ENCODE measurements at places on chromosomes 4 and X.

DNA sequence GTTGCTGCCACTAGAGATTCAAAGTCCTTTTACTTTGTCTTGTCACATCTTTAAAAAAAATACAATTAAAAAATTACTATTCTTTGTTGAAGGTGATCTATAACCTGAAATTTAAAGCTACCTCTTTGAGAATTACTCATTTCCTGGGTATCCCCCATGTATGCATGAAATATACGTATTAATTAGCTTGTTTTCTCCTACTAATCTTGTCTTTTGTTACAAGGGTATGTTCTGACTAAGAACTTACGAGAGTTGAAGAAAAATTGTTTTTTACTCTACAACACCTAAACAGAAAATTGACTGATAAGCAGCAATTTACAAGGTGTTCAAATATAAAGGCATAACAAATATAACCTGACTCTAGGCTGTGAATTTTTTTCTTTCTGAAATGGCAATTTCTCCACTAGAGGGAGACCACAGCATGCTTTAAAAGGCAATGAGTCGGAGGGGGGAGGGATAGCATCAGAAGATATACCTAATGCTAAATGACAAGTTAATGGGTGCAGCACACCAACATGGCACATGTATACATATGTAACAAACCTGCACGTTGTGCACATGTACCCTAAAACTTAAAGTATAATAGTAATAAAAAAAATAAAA is 249.6 kb downstream of the OPHN1 start:
- DNase-seq, result no peak

DNA sequence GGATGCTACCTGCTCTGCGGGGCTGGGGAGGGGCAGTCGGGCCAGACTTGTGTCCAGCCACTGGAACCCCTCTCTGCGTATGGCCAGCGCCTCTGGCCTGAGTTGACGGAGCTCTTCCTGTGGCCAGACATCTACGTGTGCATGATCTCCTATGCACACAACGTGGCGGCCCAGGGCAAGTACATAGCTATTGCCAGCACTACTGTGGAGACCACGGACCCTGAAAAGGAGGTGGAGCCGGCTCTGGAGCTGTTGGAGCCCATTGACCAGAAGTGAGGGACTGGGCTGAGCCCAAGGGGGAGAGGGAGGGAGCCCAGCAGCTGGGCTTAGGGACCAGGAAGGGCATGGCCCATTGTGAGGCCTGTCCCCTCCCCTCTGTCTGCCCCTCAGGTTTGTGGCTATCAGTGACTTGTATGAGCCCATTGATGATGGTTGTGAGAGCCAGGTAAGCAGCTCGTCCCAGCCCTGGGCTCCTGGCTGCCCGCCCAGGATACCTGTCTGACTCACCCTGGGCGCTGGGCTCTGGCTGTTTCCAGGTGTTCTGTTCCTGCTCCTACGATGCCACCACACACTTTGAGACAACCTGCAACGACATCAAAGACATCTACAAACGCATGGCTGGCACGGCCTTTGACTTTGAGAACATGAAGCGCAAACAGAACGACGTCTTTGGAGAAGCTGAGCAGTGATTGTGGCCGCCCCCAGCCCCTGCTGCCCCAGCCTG is 1.8 kb upstream of the FAM50A start:
- DNase-seq, result no peak

DNA sequence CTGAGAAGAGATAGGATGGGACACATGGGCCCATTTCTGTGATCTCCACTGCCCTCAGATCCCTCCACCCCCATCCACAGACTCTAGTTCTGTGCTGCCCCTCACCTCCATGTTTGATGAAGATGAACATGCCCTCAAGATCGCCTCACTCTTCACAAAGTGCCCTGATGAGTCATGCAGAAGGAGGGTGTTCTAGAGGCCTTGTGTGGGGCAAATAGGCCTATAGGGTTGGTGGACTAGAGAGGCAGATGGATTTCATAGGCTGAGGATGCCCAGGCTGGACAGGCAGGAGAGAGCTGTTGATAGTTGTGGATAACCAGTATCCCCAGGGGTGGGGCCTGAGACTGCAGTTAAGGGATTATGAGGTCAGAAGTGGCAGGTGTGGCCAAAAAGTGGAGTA is at the start of gene CXorf65:
Gene CXorf65, minus strand, starts transcription at position 314 of the 400 bp plus-strand sequence. Its CDS starts 184 bp downstream, at position 130.
- DNase-seq, result no peak

GRCh38 chr4:114654592-114654991 is 56.0 kb downstream of the UGT8 start:
- no peak for DNase-seq

DNA sequence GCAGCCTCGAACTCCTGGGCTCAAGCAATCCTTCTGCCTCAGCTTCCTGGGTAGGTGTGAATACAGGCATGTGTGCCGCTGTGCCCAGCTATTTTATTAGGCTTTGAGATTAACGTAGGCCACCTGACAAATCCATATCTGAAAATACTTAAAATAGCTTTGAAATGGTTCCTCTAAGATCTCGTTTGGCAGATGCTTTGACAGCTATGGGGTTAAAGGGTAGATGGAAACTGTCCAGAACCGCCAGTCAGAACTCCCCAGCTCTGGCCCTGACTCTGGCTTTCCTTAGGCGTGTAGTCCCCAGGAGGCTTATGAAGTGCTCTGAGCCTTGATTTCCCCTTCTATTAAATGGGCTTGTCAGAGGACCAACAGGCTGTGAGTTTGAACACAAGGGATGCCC is 32.8 kb upstream of the STIM2 start:
- no peak for DNase-seq

DNA sequence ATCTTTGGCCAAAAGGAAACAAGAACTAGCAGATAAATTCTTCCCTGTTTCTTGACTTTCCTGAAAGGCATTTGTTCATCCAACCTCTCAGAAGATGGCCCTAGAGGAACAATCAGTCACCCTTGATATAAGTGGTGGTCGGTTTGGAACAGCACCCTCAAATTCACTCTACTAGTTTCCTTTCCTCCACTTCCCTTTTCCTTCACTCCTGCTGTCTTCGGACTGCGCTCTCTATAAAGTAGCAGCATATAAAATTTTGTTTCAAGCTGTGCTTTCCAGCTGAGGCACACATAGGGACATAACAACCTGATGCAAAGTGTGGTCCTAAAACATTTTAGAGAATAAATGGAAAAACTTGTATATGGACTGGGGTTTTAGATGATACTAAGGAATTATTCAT is 29.0 kb upstream of the MOB1B start:
- DNase-seq, result no peak

DNA sequence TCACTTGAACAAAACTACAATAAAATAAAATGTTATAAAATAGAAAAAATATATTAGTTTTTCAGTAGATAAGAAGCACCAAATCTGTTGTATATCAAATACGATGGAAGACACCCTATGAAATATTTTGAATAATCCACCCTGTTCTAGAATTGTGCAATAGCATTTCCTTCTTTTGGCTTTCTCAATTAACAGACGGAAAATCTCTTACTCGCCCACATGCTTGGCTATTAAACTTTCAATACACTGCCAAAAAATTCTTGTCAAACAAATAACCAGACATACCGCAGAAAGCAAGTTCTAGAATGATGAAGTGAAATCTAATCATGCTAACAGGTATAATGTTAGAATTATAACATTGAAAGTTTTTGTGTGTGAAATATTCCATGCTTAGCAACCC is 671.6 kb upstream of the SLIT2 start:
- no peak for DNase-seq

DNA sequence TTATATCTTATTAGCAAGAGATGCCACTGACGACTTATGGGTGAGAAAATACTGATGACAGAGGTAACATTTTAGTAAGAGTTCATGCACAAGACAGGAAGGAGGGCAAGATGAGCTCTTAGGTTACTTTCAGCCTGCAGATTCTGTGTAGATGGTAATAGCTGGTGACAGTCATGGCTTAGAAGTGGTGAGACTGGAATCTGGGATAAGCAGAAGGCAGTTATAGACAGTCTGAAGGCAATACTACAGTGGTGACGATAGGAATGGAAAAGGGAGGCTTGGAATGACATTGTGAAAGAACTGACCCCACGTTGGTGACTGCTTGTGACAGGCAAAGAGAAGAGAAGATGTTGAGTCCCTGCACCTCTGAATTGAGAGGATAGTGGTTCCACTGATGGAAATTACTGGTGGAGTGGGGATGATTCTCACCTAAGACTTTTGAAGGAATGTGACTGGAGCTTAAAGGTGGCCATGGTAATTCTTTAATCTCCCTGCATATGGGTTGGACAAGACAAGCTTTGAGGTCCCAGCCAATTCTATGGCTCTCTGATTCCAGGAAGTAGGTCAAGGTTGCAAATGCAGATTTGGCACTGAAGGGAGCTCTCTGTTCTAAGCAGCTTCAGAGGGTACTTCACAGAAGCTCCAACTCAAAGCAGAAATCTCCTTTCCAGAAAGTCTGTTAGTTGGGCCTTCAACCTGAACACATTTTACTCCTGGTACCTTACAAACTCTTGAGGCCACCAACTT is 99.7 kb downstream of the RASL11B start:
- no peak for DNase-seq

GRCh38 chr4:3868211-3869173 is 102.3 kb downstream of the ADRA2C start:
- no peak for DNase-seq

DNA sequence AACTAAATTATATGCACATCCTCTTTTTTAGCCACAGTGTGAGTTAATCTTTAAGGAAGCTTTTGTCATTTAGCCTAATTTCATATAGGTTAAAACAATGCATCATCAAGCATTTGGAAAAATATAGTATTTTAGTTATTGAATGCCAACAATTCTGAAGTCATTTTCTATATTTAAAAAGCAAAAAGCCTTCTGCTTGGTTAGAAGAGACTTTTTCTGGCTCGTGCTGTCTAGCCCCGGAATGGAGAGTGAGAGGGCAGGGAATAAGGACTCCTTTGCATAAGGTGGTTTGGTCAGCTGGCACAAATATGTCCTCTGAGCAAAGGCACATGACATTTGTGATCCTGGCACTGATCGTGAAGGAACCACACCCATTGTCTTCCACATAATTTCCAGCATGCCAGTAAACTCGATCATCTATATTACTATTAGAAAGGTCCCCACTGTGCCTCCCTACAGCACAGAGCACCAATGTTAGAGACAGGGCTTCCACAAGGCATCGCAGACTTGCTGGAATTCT is 393.7 kb upstream of the INTU start:
- DNase-seq, result no peak

- no peak for DNase-seq
Measured at GRCh38 chr4:72977936-72978485, 91.5 kb downstream of the COX18 start.

- DNase-seq, result peak; percentile 52
Measured at GRCh38 chr4:169024762-169025161, 14.7 kb upstream of the CBR4 start.

DNA sequence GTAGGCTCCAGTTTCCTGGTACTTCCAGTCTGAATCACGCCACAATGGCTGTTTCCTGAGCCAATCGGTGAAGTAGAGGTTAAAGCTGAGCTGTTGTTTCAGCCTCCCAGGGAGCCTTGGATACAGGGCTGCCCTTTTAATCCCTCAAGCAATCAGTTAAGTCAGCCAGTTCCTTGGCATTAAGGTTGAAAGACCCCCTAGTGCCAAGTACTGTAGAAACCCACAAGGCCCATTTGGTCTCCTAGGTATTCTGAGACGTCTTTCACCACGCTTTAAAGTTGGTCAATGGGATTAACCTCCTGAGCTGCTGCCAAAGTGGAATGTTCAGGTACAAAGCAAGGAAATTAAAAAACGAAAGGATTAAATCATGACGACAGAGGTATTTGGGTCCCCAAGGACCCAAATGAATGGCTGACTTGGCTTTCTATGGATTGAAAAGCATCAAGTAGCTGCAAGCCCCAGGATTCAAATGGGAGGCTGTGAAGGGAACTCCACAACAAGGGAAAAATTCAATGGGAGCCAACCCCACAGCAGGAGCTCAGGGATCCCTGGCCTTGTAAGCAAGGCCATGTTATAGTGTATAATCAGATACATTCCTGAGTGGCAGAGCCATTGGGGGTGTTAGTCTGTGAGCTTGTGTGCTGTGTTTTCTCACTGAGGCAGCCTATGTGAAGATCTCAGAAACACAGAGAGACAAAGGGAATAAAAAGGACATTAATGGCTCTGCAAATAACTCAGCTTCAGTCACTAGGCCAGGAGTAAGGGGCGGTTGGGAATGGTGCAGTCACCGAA is 86.0 kb downstream of the ATG4A start:
- DNase-seq, result no peak

DNA sequence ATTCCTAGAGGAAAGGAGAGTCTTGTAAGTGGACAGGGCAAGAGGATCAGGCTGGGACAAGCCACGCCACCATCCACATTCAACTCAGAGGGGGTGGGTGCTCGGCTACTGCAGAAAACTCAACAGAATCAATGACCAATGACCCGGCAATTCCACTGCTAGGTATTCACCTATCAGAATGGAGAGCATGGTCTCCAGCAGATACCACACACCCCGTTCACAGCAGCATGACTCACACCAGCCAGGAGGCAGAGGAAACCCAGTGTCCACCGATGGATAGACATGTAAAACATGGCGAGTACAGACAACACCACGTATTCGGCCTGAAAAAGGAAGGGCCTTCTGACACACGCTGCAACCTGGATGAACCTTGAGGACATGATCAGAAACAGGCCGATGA is 175.9 kb downstream of the AFAP1 start:
- peak; percentile 61 for DNase-seq

DNA sequence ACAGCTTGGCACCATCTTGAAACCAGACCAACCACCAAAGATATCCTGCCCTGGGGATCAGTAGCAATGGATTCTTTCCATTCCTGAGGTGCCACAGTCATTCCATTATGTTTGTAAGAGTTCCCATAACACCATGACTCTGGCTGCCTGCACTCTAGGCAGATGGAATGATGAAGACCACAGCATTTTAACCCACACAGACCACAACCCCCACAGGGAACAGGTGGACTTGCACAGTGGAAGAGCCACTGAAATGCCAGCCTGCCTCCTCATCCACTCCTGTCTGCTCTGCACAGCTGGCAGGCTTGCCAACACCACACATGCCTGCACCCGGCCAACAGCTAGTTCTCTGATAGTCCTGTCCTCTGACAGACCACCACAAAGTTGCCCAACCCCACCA is 2362.2 kb upstream of the AGA start:
- no peak for DNase-seq

GRCh38 chr4:36761607-36762006 is 480.2 kb downstream of the DTHD1 start:
- no peak for DNase-seq

GRCh38 chr4:118729287-118730286 is 44.4 kb downstream of the METTL14 start:
- peak; percentile 40 for DNase-seq

DNA sequence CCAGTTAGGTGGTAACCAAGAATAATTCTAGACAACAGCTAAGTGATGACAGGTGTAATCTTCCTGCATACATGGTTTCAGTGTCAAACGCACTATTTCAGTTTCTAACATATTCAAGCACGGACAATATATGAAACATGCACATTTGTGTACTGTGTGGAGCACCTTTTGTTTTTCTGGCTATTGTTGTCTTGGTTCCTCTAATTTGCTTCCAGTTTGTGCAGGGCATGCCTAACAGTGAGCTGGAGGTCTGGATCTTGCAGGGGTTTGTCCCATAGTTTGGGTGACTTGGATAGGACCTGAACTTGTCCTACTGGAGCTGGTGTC is 70.5 kb upstream of the TBC1D9 start:
- no peak for DNase-seq
